ENCODE measurements at places on chromosomes 1 and 21.

DNA sequence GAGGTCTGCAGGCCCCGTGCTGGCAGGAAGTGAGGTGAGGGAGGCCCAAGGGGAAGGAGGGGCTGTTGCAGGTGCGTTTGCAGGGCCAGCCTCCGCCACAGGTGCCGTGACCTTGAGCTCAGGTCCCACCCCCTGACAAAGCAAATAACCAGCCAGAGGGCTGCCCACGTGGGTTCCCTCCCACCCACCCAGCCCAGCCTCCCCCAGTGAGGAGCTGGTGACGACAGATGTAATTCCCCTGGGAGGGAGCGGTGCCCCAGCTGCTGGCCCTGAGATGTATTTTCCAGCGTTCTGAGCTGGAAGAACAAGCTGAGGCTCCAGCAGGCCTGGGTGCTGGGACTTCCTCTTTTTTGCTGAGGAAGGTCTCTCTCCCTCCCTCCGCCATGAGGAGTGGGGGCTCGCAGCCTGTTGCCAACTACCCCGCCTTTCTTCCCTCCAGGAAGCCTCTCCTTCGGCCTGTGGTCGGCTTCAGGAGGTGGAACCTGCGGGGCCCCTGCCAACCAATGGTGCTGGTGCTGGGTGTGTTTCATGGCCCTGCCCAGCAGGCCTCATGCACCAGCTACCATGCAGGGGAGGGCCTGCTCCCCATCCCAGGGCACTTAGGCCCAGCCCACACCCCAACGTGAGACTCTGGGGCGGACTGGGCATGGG is 153.2 kb downstream of the PRDM16 start:
- DNase-seq: no peak

- no peak for DNase-seq
Observed at GRCh38 chr1:202565890-202566602, 144.2 kb downstream of the SYT2 start.

- DNase-seq: no peak
Observed at GRCh38 chr1:55531644-55532043, 316.5 kb upstream of the USP24 start.

DNA sequence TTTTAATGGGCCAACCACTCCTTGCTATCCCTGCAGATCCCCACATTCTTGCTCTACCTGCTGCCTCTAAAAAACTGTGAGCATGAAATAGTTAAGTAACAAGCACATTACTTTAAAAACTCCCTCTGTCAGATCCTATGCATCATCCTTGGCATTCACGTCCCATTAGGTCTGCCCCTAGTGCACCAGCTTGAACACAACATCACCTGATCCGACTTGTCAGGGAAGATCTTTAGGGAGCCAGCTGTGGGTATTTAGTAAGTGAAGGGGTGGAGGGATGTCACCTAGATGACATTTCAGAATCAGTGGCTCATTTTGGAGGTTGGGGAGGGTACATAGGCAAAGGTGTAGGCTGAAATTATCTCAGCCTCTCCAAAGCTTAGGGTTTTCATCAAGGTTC is 33.5 kb downstream of the RXRG start:
- no peak for DNase-seq

DNA sequence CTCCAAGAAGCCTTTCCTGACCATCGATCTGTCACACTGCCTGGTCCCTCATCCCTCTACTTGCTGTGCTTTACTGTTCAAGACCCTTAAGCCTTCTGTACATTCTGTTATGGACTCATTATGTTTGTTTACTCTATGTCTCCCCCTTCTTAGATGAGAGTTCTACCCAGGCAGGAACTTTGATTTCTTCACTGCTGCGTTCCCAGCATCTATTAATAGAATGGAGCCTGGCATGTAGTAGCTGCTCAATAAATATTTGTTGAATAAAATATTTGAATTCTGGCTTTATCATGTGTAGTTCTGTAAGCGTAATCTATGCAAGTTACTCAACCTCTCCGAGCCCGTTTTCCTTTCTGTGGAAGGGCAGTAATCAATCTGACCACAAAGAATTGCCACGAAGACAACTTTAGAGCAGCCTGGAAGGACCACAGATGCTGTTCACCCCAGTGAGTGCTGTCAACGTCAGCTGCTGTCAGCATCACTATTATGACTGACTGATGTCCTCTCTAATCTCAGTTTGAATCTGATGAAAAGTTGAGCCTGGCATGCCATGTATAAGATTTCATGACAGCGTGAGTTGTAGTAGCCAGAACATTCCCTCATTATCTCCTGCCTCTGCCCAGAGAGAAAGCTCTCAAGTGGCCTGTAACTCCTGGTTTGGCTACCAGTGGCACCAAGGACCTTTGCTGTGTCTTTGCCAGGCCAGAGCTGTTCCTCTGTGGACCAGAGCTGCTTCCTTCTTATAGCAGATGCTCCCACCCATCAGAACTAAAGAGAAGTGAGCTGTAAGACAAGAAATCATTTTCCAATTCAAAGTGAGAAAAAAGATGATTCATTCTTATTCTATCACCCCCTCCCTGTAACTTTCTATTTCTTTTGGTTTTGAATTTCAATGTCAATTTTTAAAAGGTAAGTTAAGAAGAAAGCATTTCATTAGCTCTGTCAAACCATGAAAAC is 94.5 kb downstream of the PRDM2 start:
- DNase-seq: no peak

DNA sequence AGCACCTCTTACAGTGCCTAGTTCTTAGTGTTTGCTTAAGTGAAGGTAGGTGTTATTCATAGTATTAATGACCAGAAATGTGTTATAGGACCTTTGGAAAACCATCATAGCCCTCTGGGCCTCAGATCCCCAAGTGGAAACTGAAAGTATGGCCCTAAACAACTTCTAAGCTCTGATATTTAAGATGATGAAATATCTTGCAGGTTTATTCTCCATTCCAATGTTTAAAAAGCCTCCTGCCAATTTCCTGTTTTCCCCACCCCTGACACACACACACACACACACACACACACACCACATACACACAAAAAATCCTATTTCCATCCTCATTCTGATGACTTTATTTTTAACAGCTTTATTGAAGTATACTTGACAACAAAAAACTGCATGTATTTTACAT is 108.2 kb downstream of the DIRAS3 start:
- DNase-seq: peak; percentile 53

GRCh38 chr1:110547017-110547416 is 28.0 kb upstream of the KCNA10 start:
- no peak for DNase-seq

GRCh38 chr1:36755303-36756230 is 272.9 kb upstream of the CSF3R start:
- no peak for DNase-seq

DNA sequence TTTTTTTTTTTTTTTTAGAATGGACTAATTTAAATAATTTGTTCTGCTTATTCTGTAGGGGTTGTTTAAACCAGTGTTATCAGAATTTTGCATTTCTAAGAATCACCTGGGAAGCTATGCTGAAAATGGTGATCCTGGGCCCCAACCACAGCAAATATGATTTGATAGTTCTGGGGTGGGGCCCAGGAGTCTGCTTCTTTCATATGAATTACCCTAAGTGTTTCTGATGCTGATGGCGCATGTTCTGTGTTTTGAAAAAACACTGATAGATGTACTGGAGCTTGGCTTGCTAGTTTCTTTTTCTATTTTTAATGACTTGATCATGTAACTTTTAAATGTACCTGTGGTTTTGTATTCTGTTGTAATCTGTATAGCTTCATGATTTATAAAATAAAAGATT is 89.3 kb downstream of the CDC14A start:
- no peak for DNase-seq

- no peak for DNase-seq
Observed at GRCh38 chr1:100434831-100435230, 82.5 kb downstream of the CDC14A start.

DNA sequence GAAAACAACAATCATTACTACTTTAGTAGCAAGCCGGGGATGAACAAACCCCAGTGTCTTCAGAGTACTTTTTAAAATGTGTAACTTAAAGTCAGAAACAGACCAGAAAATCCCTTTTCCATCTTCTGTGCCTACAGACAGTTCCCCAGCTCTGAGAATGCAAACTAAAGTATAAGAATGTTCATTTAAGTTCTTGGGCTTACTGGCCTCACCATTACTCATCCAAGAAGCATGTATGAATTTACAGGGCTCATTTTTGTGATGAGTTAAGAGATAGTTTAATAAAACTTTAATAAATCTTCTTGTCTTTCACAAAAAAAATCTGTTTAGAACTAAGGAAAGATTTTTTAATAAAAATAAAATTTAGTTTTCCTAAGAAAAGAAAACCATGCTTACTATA is 4.6 kb downstream of the LPGAT1 start:
- DNase-seq: peak; percentile 49

DNA sequence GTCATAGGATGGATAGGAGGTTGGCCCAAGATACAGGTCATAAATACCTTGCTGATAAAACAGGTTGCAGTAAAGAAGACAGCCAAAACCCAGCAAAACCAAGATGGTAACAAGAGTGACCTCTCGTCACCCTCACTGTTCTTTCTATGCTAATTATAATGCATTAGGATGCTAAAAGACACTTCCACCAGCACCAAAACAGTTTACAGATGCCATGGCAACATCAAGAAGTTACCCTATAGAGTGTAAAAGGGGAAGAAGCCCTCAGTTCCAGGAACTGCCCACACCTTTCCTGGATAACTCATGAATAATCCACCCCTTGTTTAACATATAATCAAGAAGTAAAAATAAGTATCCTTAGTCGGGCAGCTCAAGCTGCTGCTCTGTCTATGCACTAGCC is 671.9 kb downstream of the PTPRC start:
- no peak for DNase-seq

- peak; percentile 56 for DNase-seq
Observed at GRCh38 chr1:190205713-190206112, 272.0 kb downstream of the BRINP3 start.

GRCh38 chr1:33575324-33575879 is 103.0 kb downstream of the ZSCAN20 start:
- DNase-seq: no peak

DNA sequence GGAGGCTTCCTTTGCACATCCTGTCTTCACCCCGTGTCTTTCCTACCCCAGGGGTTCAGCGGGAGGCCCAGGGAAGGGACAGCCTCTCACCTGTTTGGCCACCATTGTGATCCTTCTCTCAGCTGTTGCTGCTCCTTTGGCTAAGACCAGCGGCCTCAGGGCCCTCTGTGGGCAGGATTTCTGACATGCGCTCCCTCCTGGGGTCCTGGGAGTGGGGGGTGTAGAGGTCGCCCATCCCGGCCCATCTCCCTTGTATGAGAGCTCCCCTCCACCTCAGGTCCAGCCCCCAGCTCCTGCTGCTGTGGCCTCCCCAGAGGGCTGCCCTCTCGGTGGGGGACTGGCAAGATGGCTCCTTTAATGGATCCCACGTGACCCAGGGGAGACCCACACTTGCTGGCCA is 120.5 kb downstream of the PRDM2 start:
- DNase-seq: no peak

DNA sequence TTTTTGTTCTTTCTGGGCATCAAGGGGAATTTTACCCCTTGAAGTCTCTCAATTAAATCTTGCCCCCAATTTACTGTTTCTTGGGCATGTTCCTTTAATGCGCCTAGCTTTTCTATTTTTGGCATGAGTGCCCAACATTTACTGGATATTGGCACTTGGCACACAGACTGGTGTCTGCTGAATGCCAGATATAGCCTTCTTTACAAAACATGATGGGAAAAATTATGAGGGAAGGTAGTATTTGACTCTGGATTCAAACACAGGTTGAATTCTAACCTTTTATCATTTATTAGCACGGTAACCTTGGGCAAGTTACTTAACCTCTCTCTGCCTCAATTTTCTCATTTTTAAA is 88.3 kb upstream of the GPR52 start:
- DNase-seq: no peak

DNA sequence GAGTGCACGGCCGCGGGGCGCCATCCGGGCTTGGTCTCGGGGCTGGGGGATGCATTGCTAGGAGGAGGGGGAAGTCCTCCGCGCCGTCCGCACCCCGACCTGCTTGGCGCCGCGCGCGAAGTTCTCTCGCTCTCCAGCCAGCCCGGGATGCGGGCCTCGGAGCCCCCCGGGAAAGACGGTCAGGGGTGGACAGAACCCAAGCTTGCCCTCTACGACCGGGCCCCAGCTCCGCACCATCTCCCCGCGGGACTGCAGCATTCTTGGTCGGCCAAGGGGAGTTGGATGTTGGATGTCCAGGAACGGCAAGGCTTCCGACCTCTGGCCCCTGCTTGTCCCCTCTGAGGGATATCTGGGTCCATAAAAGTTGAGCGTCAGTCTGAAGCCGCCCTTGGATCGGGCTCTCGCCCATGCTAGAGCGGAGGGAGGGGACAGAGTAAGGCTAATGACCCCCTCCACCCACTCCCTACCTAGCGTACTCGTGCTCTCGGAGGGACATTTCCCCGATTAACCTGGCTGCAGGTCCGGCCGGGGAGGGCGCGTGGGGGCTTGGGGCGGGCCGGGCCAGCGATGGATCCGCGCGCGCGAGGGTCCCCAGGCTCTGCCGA is 522 bp downstream of the DISP3 start:
- DNase-seq: no peak

DNA sequence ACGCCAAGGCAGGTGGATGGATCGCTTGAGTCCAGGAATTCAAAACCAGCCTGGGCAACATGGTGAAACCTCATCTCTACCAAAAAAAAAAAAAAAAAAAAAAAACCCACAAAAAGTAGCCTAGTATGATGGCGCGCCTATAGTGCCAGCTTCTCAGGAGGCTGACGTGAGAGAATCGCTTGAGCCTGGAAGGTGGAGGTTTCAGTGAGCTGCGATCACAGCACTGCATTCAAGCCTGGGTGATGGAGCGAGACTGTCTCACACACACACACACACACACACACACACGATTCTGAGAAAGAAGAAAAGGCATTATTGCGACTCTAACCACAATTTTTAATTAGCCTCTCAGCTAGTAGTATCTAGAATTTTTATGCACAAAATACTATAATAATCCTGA is 86.5 kb downstream of the RASAL2 start:
- no peak for DNase-seq

DNA sequence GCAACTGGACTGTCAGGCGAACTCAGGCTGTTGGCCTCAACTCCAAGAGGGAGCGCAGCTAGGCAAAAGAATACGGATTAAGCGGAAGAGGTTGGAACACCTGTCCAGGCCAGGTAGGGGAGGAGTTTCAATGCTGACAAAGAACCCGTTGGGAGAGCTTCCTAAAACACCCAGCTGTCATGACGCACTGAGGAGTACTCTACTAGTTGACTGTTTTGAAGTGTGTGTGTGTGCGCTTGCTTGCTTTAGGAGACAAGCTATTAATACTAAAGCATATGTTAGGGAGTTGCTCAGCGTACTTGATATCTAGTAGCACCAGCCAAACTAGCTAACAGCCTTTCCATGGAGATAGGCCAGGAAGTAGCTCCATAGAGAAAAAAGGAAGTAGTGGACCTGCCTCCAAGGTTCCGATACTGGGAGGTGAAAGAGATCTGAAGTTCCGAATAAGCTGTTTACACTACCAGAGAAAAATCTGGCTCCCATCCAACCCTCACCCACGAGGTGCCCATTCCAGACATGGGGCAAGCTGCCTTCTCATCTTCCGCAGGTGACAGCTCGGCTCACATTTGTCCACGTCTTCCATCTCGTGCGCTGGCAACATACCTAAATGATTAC is 974 bp upstream of the FNBP1L start:
- no peak for DNase-seq

DNA sequence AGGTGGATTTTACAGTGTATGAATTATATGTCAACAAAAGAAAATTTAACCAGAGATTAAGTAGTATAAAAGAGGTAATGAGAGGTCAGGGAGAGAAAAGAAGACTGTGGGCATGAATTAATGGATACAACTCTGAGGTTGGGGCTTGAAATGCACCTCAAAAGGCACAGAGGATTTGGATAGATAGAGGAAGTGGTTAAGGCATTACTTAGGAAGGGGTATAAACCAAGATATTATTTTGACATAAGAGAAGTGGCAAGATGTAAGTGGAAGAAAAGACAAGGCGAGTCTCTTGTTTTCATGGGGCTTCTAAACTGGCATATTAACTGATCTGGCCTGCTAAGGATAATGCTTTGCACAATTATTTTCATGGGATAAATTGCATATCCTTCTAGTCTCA is 34.1 kb downstream of the RAP1A start:
- no peak for DNase-seq
